ENCODE measurements at places on chromosomes 13 and 19.

GRCh38 chr19:41456342-41456918, 13.5 kb downstream of the ERICH4 start:
- DNase-seq = peak; percentile 8

DNA sequence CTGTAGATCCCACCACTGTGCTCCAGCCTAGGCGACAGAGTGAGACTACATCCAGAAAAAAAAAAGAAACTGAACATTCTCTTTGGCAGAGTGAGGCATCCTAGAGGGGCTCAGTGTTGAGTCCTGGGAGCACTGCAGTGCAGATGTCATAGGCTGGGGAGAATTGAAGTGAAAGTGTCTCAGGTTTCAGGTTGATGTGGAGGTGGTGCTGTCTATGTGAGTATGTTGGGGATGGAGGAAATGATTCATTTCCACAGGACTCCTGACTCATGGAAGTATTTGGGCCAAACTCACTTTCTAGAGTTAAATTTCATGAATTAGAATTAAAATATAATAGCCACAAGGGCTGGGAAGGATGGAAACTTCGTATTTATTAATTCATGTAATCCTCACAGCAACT, 134.4 kb upstream of the TSC22D1 start:
- DNase-seq = peak; percentile 84

DNA sequence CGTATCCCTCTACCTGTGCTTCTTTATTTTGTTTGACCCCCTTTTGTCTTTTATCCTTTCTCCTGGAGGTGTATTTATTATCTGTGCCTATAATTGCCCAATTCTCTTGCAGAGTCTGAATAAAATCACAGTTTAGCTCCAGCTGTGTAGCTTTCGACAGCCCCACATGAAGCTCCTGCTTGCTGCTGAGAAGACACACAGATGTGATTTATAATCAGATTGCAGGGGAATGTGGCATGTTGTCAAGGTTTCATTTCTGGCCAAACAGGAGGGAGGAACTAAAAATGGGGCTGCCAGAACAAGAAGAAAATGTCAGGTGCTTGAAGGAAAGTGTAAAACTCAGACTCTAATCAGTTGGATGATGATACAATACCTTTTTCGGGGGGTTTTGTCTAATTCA, 22.7 kb downstream of the CCNA1 start:
- no peak for DNase-seq

- DNase-seq = no peak
These were observed 98.7 kb downstream of the STARD13 start for GRCh38 chr13:33186861-33187291.

DNA sequence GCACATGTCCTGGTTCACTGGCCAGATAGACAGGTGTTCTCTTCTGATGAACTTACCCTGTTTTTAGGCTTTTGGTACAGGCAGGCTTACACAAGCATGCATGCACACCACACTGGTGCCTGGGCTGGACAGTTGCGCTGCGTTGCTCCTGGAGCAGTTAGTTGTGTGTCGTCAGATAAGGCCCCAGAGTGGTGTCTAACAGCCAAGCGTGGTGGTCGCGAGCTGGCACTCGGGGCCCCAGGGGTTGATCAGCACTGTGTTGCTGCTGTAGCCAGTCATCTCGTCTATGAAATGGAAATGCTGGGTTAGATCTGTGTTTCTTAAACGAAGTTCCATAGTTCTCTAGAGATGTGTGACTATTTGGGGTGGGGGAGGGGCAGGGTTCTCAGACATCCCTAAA, 24.6 kb upstream of the TEX29 start:
- no peak for DNase-seq

Data from fibroblast of skin of scalp (primary cell).